ENCODE measurements at places on chromosomes 1 and 21.

DNA sequence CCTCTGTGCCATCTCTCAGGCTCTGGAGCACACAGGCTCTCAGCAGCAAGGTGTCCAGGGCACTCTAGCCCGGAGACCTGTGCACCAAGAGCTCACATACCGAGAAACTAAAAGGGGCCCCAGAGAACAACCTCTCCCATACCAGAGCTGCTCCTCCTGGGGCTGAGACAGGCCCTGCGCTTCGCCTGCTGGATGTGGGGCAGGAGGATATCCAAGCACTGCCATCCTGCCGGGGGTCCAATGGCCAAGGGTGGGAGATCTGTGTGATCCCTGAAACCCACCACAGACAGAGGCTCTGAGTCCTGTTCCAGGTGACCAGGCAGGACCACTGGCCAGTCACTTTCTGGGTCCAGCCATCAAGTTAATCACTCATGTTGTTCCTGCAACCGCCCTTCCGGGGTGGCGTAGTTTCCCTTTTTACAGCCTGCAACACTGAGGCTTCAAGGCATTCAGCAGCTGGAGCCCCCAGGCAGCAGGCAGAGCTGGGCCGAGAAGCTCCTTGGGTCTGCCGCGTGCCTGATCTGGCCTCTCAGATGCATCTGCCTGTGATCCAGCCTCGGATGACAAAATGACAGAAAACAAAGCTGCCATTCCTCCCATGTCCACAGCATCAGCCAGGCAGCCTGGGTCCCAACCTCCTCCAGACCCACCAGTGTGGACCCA, 36.7 kb upstream of the ACTRT2 start:
- no peak for DNase-seq

DNA sequence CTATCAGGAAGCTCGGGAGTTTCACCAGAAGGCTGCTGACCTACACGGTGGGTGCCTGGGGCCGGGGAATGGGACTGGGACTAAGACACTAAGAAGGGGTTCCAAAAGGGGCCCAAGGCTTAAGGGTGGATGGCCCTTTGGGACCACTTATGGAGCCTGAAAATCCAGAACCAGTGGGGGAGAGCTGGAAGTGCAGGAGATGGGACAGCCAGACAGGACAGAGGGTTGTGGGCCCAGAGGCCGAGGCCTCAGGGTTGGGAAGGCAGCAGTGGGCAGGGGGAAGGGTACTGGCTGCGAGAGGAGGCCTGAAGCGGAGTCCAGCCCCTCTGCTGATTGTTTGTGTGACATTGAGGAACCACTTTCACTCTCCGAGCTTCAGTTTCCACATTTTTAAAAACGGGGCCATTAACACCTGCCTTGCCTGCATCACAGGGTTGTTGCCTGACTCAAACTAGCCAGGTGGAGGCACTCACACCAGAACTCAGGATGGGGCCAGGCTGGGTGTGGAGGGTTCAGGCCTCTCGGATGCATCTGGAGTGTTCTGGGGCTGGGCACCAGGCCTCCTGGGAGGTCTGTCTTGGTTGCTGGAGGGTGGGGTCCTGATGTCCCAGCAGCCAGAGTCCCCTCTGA, 3.0 kb downstream of the TTC24 start:
- DNase-seq: no peak

DNA sequence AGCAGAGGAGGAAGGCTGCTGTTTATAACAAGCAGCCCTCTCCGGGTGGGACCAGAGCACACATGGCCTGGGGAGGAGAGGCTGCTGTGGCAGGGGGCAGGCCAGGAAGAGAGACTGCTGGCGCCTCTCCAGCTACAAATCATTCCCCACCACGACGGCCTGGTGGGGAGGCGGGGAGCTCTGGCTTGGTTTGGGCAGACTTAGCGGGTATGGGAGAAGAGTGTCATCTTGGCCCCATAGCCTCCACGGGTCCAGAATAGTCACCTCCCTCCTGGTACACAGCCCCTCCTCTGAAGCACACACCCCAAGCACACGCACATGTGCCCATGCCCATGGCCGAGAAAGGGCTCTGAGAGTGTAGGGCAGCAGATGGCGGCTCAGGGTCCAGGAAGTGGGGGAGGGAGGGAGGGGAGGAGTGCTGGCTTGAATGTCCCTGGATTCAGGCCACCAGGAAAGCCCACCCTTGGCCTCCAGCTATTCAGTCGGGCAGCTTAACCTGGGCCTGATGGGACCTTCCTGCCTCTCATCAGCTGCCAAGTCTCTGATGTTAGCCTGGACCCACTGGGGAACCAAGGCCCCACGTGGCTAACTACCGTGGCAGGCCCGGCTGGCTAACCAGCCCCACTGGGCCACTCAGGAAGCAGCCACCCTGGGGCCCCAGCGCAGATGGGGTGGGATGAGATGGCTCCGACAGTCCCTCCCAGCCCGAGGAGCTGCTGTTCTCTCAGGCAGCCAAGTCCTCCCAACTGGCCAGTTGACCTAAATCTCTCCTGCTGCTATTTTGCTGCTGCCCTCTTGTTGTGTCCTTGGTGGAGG, 10.9 kb downstream of the LRP8 start:
- DNase-seq: no peak

GRCh38 chr1:216111842-216112241, 311.4 kb downstream of the USH2A start:
- DNase-seq: no peak

DNA sequence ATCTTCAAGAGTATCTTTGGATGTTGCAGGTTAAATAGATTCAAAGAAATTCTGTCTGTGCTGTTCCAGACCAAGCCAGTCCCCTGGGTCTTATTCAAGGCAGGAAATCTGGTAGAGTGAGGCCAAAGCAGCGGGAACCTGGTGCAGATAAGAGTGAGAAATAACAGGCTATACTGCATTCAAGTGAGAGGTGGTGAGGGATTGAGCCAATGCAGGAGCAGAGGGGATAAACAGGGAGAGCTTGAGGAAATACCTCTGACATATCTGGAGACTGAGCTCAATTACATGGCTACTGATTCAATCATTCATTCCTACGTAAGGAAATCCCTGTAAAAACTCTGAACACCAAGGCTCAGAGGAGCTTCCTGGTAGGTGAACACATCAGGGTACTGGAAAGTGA, 17.2 kb upstream of the PSMA5 start:
- no peak for DNase-seq

- DNase-seq: no peak
Measured at GRCh38 chr1:204343802-204344201, 15.9 kb downstream of the PLEKHA6 start.

DNA sequence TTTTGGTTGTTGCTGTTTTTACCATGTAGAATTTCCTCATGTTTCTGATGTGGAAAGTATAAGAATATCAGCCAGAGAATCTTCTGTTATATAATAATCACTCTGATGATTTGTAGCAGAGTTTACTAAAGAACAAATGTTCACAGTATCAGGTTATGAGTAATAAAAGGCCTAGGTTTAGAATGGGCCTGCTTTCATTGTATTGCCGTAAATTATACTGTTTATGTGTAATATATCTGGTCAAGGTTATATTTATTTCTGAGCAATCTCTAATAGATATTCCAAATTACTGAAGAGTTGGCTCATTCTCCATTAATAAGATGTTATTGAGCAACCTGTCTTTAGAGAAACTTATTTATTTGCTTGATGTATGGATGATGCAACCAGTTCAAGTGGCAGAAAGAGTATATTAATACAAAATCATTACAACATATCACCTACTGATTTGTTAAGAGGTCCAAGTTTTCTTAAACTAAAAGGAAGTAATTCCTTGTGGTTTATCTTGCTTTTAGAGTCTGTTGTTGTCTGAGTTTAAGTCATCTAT, 649.4 kb upstream of the CXADR start:
- no peak for DNase-seq

- DNase-seq: no peak
Measured at GRCh38 chr1:206808615-206809014, 36.3 kb upstream of the IL10 start.

Data from NCI-H2081 treated with DMSO at 0.1 percent for 48 hours (cell line).